ENCODE measurements at places on chromosomes 7 and 10.

- no peak for DNase-seq
Observed at GRCh38 chr10:86288695-86289576, 77.7 kb downstream of the GRID1 start.

GRCh38 chr10:91629715-91630549 lies 2.9 kb downstream of the PPP1R3C start:
- DNase-seq: no peak

DNA sequence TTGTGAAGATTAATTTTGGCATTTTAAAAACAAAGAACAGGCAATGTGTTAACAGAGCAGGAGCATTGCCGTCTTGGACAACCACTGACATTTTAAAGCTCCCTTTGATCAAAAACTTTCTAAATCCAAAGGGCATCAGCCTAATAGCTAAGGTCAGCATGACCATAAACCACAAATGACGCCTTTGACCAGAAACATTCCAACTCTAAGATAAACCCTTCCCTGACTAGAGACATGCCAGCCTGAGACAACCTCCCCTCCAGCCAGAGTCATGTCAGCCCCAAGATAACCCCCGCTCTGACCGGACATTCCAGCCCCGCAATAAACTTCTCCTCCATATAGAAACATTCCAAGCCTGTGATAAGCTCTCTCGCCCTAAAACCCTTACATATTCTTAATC lies 949.4 kb upstream of the POT1 start:
- no peak for DNase-seq

DNA sequence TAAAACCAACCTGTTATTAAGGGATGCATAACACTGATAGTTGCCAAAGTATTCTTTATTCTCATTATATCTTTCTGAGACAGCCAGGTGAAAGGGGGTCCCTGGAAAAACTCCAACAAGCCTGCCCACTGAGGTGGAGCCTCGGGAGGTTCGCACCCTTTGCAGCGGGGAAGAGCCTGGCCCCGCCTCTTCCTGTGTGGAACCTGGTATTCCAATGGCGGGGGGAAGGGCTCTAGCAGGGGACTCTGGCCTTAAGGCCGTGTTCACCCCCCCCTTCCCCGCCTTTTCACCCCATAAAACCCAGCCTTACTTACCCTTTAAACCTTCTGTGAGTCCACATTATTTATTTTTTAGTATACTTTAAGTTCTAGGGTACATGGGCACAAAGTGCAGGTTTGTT lies 62.4 kb upstream of the PDK4 start:
- DNase-seq: no peak

- no peak for DNase-seq
Observed at GRCh38 chr7:45160417-45160881, 2.9 kb downstream of the RAMP3 start.

DNA sequence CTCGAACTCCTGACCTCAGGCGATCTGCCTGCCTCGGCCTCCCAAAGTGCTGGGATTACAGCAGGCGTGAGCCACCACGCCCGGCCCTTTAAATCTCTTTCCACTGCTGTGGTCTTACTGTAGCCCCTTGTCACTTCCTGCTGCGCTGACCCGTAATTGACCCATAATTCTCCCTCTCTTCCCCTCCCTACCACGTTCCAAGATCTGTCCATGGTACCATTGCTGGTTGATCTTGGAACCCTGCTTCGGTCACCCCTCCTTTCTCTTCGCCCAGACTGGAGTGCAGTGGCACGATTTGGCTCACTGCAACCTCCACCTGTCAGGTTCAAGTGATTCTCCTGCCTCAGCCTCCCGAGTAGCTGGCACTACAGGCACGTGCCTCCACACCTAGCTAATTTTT lies 6.5 kb downstream of the POR start:
- DNase-seq: no peak

- no peak for DNase-seq
Observed at GRCh38 chr10:62175251-62175650, 93.4 kb downstream of the RTKN2 start.

DNA sequence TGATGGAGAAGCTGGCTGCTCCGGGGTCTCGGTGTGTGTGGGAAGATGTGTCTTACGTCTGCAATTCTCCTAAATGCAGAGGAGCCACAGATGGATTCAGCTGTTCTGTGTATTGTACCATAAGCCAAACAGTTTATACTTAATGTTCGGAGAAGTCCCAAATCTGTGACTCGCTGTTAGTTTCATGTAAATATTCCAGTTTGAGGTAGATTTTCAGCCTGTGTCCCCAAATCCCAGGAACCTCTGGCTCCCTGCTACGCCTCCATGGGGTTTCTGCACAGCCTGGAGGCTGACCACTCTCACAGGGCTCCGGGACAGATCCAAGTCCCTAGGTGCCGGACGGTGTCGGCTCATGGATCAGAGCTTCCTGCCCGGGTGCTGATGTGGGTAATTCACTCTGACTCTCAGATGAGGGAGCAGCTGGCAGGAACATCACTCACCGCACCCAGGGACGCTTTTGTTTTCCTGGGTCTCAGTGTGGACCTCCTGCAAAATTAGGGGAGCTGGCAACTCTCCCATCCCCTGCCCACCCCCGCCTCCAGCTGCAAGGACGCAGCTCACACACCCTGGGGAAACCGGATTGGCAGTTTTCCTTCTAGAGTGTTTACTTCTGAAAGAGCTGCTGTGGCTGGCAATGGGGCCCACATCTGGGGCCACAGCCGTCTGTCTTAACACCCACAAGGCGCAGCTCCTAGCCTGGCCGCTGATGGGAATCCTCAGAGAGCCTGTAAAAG lies 421.1 kb upstream of the FOXK1 start:
- DNase-seq: no peak

GRCh38 chr10:76176166-76176550 lies 744.7 kb downstream of the LRMDA start:
- no peak for DNase-seq

DNA sequence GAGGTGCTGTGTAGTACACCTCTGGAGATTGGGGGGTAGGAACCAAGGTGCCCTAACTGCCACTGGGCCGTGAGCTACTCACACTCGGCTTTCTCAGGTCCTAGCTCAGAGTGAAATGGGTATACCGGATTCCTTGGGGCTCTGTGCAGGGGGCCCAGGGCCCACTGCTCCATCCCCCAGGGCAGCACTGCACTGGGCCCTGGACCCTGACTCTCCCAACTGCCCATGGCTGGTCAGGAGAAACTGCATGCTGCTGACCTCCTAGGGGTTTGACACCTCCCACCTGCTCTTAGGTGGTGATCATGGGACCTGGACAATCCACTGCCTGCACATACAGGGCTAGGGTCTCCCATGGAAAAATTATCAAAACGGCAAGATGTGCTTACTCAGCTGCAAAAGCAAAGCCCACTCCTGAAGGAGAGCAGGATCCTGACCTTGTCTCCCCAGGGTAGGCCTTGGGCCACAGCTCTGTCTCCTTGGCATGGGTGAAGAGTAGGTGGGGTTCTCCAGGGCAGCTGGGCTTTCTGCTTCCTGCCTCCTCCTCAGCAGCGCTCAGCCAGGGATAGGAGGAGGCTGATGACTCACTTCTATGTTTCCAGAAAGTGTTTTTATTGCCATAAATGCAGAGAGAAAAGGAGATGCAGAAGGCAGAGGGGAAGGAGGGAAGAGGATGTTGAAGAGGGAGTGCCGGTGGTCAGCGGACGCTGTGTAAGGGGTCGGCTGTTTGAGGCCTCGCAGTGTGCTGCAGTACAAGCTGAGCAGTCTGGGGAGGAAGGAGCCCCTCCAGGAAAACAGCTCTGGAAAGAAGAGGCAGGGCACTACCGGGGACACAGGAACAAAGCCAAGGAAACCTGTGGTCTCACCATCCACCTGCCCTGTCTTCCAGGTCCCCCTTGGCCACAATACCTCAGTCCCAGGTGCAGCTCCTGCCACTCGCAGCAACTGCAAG lies 107.8 kb downstream of the ARHGAP22 start:
- no peak for DNase-seq

- no peak for DNase-seq
Observed at GRCh38 chr10:101879456-101880231, 36.0 kb upstream of the KCNIP2 start.

DNA sequence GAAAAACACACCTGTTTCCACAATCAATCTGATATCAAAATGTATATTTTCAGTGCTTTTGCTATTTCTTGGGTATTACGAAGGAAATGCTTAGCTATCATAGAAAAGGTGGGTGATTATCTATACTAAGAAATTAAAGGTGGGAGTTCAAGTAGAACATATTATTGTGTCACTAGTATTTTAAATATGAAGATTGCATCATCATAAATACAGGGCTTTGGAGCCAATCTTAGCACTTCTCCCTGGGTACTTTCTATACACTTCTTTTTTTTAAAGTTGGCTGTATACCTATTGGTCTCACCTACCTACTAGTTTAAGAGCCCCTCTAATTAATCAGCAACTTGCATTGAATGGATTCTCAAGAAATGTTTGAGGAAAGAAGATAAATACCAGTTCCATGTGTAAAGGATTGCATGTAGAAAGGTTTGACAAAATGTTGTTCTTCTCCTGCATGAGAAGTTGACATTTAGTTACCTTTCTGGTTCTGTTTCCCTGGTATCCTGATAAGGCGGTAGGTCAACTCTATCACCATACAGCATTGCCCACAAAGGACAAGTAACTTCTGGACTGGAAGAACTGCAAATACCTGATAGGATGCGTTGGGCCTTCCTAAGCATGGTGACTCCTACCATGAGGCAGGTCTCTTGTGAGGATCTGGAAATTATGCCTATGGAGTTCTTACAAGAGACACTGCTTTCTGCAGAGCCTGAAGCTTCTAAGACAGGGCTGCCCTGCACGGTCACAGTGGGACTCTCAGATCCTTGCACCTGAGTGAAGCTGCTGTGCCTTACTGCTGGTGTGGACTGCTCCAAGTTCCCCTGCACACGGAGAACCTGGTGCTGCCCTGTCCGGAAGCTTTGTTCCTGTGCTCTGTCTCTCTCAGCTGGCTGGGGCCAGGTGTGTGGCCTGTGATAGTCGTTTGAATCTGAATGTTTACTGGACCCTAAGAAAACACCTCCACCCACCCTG lies 32.1 kb upstream of the PDSS1 start:
- DNase-seq: no peak

Measured in SK-N-DZ (cell line).